Heart left ventricle (tissue), 16 donors: ENCODE measurements at places on chromosomes 2 and 18.
A peak's percentile ranks its signal among the peaks of the same experiment; 100 is the strongest.

DNA sequence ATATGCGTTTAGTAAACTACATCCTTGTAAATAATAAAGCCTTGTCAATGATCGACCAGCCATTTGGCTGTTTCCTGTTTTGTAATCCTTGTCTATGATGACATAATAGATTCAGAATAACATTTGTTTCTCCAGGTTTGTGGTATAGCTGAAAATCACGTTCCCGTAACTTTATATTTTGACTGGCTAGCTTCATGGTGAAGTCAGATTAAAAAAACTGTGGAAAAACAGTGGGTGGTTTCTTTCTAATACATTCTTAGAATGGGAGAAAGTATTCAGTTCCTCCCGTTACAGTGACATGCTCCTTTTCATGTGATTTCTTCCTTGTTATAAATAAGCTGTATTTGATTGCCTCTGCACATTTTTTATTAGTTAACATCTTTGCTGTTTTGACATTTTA, 366.9 kb downstream of the NYAP2 start:
- H3K36me3 ChIP-seq = no peaks in the 10 kb centered on the region
- peak overlapping the region; percentile 9 for H3K27ac ChIP-seq
- no peaks in the 10 kb centered on the region for H3K4me1 ChIP-seq
- H3K27me3 ChIP-seq = no peaks in the 10 kb centered on the region
- H3K4me3 ChIP-seq = no peak overlapping the region

GRCh38 chr18:21191596-21192307, 50.3 kb upstream of the GREB1L start:
- DNase-seq = peak; percentile 23
- no peak overlapping the region for H3K4me3 ChIP-seq
- H3K4me1 ChIP-seq = no peaks in the 10 kb centered on the region
- no peak overlapping the region for H3K27ac ChIP-seq
- no peaks in the 10 kb centered on the region for H3K27me3 ChIP-seq
- no peaks in the 10 kb centered on the region for H3K36me3 ChIP-seq

DNA sequence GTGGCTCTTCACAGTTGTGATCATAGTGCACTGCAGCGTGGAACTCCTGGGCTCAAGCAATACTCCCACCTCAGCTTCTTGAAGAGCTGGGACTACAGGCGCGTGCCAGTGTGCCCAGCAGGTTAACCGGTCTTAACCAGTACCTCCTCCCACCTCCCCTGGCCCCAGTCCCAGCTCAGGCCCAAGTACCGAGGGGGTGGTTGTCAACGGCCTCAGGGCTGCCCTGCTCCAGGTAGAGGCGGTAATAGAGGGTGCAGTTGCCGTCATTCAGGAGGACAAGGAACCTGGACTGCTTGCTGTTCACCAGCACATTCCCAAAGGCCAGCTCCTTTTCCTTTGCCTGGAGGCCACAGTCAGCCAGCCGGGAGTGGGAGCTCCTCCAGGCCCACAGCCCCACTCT, 19.7 kb downstream of the CFAP65 start:
- no peak overlapping the region for H3K4me3 ChIP-seq
- H3K27me3 ChIP-seq = no peaks in the 10 kb centered on the region
- no peaks in the 10 kb centered on the region for H3K36me3 ChIP-seq
- no peaks in the 10 kb centered on the region for H3K4me1 ChIP-seq

DNA sequence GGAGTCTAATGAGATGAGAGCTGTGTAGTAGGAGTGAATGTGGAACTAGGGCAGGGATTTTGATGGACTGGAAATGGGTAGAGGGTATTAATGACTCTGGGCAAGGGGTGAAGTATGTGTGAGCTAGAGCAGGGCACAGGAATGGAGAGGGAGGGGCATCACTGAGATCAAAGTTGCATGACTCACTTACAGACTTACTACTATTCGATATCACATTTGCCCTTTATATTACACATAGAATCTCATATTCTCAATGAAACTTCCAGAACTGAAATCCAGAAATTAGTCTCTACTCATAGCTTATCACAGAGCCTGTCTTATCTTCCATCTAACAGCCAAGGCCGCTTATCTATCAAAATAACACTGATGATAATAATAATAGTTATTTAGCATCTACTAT, 20.0 kb upstream of the ITGB6 start:
- no peaks in the 10 kb centered on the region for H3K27me3 ChIP-seq
- no peak overlapping the region for H3K27ac ChIP-seq
- no peaks in the 10 kb centered on the region for H3K36me3 ChIP-seq
- H3K4me3 ChIP-seq = no peak overlapping the region

GRCh38 chr2:225074919-225075681, 32.8 kb upstream of the DOCK10 start:
- no peaks in the 10 kb centered on the region for H3K36me3 ChIP-seq
- no peak for DNase-seq
- no peak overlapping the region for H3K27ac ChIP-seq
- H3K4me3 ChIP-seq = no peak overlapping the region
